ENCODE measurements at places on chromosomes 1 and 21. TPM values are rescaled to one million over a fixed set of nuclear protein-coding genes. Genes with fewer than 3 reads are reported as not detected.

Gene FCRL6
- 0.60 TPM for total RNA-seq

DNA sequence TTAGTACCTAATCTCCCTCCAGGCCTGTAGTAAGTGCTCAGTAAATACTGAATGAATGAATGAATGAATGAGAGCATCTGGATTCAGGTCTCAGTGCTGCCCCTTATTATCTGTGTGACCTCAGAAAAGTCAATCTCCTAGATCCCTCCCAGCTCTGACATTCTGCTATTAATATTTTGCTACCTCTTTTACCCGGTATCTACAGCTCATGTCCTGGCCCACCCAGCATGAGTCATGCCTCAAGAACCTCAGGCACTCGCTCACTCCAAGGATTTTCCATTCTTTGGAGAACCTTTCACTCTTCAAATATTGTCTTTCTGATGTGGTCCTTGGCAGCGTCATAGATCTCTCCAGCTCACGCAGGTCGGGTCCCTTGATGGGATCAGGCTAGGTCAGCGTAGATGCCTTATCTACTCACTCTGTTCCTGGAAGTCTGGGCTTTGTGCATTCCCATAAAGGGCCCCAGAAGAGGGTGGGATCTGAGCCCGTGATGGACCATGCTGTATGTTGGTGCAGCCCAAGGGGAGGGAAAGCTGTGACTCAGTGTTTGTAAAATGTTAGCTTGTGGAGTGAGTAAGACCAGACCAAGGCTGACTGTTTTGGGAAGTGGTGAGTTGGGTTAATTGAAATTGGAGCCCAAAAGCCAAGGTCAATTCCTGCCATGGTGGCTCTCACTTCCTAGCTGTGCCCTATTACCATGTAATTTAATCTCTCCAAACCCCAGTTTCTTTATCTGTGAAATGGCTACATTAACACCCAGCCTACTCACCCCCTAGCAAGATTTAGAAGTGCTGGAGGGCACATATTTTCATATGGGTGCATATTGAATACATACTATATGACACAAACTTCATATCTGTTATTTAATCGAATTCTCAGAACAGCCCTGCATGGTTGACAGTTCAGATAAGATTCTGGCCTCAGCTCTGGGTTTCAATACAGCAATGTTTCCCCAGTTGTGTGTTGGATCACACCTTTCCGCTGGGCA, 214.1 kb upstream of the USP24 start:
- DNase-seq: no peak
- H3K4me1 ChIP-seq: peaks cover 36% of the 10 kb centered on the region
- H3K36me3 ChIP-seq: peaks cover 5% of the 10 kb centered on the region
- H3K4me3 ChIP-seq: no peak overlapping the region
- no peaks in the 10 kb centered on the region for H3K27me3 ChIP-seq

Gene PGLYRP4
- total RNA-seq: not detected

DNA sequence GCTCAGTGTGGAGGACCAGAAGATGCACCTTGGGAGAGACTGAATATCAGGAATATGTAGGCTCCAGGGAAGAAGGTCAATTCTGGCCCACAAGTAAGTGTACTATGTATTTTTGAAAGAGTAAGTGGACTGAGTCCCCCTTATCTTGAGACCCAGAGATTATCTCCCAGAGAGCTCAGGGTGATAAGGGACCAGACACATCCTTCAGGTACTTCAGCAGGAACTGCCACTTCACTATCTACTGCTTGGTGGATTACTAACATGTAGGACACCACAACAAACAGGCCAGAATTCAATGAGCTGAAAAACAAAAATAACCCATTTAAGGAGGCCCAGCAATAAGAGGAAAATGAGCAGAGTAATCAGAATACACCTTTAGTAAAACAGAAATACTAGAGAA, 119.2 kb downstream of the ZNF644 start:
- H3K4me1 ChIP-seq: no peaks in the 10 kb centered on the region
- no peak for DNase-seq
- H3K36me3 ChIP-seq: peaks cover 29% of the 10 kb centered on the region
- H3K27ac ChIP-seq: no peak overlapping the region
- no peaks in the 10 kb centered on the region for H3K27me3 ChIP-seq
- no peak overlapping the region for H3K4me3 ChIP-seq

Gene PTGFRN
- total RNA-seq: 108 TPM

GRCh38 chr1:167056529-167057231, 33.5 kb downstream of the GPA33 start:
- no peak overlapping the region for H3K4me3 ChIP-seq
- DNase-seq: no peak
- H3K36me3 ChIP-seq: no peaks in the 10 kb centered on the region
- peaks cover 5% of the 10 kb centered on the region for H3K4me1 ChIP-seq

- no peaks in the 10 kb centered on the region for H3K36me3 ChIP-seq
- DNase-seq: no peak
- no peak overlapping the region for H3K27ac ChIP-seq
- no peak overlapping the region for H3K4me3 ChIP-seq
- H3K4me1 ChIP-seq: no peaks in the 10 kb centered on the region
Observed at GRCh38 chr1:218548764-218549163, 203.6 kb downstream of the TGFB2 start.
